ENCODE measurements at places on chromosomes 5 and 9.
A peak's percentile ranks its signal among the peaks of the same experiment; 100 is the strongest.

DNA sequence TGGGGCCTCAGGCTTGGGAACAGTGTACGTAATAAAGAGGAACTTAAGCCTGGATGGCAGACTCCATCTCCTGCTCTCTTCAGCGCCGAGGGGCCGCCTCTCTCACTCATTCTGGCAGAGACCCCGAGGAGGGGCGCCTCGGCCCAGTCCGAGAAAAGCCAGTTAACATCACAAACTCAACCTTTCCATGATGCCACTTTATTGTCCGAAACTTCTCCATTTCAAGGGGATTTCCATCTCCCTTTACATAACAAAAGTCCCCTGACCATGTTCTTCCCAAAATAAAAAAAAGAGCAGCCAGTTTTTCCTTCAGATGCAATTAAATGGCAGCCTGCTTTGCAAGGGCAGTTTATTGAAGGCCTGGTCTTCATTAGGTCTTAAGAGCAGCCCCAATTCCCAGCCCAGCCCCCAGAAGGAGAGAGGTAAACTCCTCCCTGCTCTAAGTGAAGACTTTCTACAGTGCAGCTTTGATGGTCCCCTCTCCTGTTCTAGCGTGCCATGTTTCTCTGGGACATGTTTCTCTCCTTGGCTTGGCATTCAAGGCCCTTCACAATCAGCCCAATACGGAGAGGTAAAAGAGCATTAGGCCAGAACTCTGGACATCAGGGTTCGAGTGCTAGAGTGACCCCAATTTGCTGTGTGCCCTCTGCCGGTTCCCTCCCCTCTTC, 19.5 kb upstream of the RAB14 start:
- DNase-seq, result no peak

- no peak for DNase-seq
These were observed 104.3 kb downstream of the GNAQ start for GRCh38 chr9:77927265-77927664.

- DNase-seq, result no peak
These were observed 79.2 kb upstream of the SLCO4C1 start for GRCh38 chr5:102375272-102375671.

- DNase-seq, result no peak
These were observed 540.9 kb downstream of the KIF4B start for GRCh38 chr5:155554500-155554899.

GRCh38 chr9:136947028-136947891, 2.2 kb downstream of the C8G start:
- DNase-seq, result no peak

DNA sequence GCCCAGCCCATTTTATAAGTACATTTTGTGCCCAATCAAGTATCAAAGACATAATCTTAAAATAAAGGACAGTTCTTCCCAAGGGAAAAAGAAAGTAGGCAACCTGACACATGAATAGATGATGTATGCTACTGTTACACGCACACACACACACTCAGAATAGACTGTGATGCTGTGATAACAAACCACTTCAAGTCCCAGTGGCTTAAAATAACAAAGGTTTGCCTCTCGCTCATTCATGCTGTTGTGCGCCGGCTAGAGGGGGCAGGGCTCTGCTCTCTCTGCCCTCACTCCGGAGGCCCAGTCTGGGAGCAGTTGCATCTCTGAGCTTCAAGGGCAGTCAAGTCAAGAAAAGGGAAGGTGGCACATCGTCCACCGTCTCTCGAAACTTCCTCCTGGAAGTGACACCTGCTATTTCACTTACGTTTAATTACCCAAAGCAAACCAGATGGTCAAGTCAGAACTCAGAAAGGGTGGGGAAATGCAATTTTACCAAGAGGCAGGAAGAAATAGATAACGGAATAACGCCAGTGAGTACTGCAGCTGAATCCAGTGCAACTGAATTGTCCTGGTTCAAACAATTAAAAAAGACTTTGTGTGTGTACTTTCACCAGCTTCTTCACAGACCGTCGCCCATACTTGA, 43.3 kb downstream of the ANKRD33B start:
- DNase-seq, result no peak

DNA sequence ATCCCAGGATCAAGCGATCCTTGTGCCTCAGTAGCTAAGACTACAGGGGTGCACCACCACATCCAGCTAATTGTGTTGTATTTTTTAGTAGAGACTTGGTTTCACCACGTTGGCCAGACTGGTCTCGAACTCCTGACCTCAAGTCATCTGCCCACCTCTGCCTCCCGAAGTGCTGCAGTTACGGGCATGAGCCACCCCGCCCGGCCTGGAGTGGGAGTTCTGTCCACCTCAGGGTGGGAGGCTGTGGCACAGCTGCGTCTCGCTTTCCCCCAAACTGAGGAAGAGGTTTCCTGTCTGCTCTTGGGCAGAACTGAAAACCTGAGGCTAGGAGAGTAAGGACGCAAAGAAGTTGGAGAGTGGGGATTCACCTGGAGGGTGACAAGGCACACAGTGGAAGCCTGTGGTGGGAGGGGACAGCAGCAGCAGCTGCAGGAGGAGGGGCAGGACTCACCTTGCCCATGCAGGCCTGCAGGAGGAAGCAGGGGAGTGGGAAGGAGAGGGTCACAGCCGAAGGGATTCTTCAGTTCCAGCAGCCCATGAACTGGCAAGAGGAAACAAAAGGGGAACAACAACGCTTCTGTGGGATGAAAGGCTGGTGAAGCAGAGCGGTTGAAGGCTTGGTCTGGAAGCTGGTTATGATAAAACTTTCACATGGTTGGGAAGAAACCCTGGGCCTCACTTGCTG, 181.4 kb downstream of the GAS1 start:
- DNase-seq, result no peak

GRCh38 chr5:6780802-6781391, 67.7 kb downstream of the TENT4A start:
- DNase-seq, result peak; percentile 22

DNA sequence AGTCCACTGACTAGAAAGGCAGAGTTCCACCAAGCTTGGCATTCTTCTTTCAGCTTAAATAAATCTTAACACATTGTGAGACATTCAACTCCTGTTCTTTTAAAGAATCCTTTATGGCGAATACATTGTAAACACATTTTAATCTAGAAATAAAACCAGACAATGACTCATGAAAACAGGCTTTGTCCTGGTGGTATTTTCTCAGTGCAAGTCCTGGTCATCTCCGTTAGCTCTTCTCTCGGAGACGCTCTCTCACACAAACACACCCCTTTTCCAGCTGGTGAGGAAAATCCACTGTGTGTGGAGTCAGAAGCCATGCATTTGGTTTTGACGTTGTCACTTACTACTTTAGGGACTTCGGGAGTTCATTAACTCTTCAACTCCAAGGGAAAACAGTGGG, 140.4 kb downstream of the AUH start:
- DNase-seq, result no peak

GRCh38 chr9:135971892-135972291, 10.7 kb upstream of the UBAC1 start:
- DNase-seq, result peak; percentile 73

DNA sequence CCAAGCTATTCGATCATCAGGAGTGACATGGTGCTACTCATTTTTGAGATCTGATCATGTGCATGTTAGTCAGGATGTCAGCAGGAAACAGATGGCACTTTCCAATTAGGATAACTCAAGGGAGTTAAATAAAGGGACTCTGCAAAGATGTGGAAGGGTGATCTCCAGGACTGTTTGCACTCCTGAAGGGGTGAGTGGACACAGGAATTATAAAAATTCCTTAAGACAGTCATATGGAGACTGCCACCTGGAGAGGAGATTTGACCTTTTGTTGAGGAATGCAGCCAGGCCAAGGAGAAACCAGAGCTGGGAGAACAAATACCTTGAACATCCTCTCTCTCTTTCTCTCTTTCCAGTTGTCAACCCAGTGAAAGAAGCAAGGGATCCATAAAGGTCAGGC, 189.1 kb downstream of the GABRG2 start:
- DNase-seq, result no peak

- no peak for DNase-seq
These were observed 64.3 kb upstream of the RUFY1 start for GRCh38 chr5:179485845-179486575.

GRCh38 chr9:96293498-96294158, 8.3 kb downstream of the HSD17B3 start:
- no peak for DNase-seq

DNA sequence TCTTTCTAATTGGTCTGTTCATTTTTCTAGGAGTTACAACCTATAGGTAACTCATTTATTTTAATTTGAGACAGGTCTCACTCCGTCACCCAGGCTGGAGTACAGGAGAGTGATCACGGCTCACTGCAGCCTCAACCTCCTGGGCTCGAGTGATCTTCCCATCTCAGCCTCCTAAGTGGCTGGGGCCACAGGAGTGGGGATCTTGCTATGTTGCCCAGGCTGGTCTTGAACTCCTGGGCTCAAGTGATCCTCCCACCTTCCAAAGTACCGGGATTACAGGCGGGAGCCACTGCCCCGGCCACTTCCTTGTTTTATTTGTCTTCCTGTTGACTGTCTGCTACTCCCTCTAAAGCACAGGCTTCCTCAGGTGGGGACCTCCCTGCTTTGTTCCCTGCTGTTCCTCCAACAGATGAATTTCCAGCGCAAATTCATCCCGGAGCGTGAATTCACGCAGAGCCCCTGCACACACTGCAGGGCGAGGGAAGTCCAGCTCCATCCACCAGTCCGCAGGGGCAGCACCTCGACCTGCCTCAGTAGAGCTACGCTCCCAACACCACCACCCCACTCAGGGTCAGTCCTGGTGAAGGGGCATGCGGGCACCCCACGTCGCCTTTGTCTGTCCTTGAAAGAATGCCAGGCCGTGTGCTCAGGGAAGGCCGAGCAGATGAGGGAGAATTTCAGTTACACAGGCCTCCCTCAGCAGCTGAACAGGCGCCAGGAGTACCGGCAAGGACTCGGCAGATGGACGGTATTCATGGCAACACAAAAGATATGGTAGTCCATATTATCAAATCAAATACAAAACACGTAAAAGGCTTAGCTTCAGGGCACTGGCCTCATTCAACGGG, 6.3 kb downstream of the QSOX2 start:
- DNase-seq, result no peak

All from NCI-H1048 (cell line).